Central memory CD8-positive, alpha-beta T cell (primary cell): ENCODE measurements at places on chromosomes 4 and X.

DNA sequence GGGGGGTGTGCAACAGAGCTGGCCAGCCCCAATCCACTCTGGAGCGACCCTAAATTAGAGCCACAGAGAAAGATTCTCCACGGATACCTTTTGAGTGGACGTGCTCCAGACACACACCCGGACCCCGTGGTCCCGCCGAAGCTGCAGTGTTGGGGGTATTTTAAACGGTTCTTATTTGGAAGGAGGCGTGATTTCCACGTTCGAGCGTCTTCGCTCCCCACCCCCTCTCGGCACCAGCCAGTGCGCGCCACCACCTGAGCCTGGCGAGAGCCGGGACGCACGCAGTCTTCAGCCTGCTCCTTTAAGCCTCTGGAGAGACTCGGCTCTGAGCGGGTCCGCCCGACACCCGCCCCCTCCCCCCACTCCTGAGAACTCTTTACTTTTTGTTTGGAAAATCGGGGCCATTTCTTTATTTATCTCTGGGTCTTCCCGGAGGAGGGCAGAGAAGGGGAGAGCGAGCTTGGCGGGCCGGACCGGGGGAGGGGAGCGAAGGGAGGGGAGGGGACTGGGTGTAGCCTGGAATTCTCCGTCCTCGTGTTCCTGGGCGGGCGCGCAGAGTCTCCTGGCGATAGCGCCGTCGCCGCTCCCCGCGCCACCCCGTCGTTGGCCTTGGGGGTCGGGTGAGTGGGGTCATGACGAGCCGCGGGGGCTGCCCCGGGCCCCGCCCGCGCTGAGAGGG lies 668 bp upstream of the PTCHD1 start:
- no peak for DNase-seq

DNA sequence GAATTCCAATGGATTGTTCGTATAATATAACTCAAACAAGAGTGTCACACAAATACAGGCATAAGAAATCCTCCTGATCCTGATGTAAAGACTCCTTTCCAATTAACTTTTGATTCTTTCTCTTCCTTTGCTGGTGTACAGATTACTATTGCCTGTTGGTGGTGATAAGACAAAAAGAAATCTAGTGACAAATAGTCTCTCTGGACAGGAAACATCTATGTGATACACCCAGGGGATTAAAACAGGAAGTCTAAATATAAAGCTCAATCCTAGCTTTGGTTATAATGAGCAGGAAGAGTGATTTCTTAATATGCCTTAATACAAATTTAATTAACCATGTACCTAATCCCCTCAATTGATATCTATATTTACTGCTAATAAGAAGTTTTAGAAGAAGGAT lies 45.1 kb downstream of the ARHGEF6 start:
- DNase-seq = no peak

- DNase-seq = no peak
Observed at GRCh38 chrX:144901521-144901920, 345.8 kb upstream of the SPANXN1 start.

- no peak for DNase-seq
Observed at GRCh38 chrX:116342903-116343302, 93.5 kb upstream of the SLC6A14 start.

GRCh38 chr4:182923366-182923765 lies 6.2 kb upstream of the DCTD start:
- no peak for DNase-seq

DNA sequence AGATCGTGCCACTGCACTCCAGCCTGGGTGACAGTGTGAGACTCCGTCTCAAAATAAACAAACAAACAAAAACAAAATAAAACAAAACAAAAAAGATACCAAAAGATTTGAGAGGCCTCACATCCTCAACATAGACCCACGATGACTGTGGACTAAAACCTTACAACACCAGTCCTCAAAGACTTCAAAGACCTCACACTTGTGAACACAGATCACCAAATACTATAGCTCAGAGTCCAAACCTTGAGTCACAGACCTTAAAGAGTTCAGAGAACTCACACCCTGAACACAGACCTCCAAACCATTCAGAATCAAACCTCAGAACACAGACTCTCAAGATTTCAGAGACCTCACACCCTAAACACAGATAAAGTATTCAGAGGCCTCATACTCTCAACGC lies 12.7 kb upstream of the PAGE4 start:
- no peak for DNase-seq

GRCh38 chrX:94686071-94686470 lies 1012.1 kb downstream of the FAM133A start:
- no peak for DNase-seq

GRCh38 chr4:94870146-94870545 lies 112.4 kb downstream of the BMPR1B start:
- no peak for DNase-seq

GRCh38 chr4:2781911-2782310 lies 11.0 kb upstream of the SH3BP2 start:
- no peak for DNase-seq

DNA sequence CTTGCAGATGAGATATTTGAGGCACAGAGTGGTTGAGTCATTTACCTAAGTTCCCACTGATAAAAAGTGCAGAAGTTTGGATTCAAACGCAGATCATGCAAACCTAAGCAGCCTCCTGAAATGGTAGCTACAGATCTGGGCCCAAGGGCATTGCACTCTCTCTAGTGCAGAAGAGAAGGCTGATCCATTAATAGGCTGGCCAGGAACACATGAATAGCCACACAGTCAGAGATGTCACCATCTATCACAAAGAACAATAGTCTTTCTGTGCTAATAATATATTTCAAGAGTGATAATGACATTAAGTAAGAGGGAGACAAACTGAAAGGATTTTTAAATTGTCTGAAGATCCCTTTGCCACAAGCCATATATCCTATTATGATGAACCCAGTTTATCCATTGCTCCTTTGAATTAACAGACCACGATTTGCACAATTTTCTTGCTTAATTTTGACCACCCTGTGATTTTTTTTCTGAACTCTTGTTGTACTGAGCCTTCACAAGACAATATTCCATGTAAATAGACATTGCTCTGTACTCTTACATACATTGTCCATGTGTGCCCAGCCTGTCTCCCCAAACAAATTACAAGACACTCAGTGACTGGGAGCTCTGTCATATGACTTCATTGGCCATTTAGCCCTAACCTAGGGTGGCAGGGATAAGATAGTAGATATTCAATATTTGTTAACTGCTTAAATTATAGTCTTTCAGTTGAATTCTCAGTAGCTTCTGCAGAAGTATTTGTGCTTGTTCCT lies 112.4 kb upstream of the RBPJ start:
- no peak for DNase-seq

DNA sequence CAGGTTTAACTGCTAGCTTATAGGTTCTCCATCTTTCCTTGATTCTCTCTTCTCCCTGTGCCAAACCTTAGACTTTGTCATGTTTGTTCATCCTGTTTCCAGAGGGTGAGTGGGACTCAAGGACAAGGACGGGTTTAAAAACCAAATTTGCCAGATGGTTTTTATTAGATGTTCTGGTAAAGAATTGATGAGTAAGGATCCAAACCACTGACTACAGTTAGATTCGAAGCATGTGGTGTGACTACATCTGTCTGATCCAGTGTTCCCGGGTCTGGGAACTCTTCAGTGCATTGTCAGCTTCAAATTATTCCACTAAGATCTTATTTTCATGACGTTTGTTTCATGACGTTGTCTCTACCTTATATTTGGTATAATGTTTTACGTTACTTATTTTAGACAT lies 37.5 kb downstream of the MTMR1 start:
- no peak for DNase-seq

GRCh38 chr4:176979416-176979815 lies 186.7 kb upstream of the VEGFC start:
- no peak for DNase-seq

- no peak for DNase-seq
Observed at GRCh38 chr4:72471816-72472215, 97.2 kb downstream of the ADAMTS3 start.

DNA sequence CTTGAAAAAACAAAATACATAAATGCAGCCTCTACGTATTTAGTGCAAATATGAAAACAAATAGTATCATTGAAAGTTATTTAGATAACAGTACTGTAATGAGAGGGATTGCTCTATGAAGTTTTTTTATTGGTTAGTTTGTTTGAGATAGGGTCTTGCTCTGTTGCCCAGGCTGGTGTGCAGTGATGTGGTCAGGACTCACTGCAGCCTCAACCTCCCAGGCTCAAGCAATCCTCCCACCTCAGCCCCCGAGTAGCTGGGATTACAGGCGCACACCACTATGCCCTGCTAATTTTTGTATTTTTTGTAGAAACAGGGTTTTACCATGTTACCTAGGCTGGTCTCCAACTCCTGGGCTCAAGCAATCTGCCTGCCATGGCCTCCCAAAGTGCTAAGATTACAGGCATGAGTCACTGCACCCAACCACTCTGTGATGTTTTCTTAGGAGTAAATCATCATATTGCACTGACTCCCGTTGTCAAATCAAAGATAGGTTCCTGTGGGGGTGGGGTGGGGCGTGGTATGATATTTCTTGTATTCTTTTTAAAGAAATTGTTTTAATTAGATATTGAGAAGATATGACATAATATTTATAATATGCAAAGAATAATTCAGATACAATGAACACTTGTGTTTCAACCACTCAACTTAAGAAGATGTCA lies 75.8 kb downstream of the ATG4A start:
- DNase-seq = no peak

GRCh38 chr4:52959541-52959940 lies 97.4 kb downstream of the RASL11B start:
- no peak for DNase-seq
